ENCODE measurements at places on chromosomes 2 and 18.

- no peak for DNase-seq
Measured at GRCh38 chr18:48711651-48712486, 173.0 kb downstream of the CTIF start.

DNA sequence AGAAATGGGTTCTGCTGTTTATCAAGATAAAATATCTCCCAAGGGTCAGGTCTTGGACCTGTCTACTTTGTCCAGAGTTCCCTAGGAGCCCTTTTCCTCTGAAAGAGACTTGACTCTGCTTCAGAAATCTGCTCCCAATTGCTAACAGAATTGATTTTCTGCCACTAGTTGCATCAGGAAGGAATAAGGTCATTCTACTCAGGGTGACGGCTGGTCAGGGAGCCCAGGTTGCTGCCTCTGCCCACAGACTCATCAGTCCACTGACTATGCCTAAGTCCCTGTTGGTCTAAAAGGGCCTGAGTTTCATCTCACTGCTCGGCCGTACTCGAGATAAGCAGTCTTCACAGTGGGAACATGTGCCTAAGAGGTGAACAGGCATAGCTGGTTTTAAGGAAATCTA lies 61.2 kb downstream of the EVA1A start:
- DNase-seq, result no peak

GRCh38 chr18:43830947-43831346 lies 553.7 kb upstream of the SYT4 start:
- no peak for DNase-seq

GRCh38 chr2:143121957-143122356 lies 7.3 kb upstream of the ARHGAP15 start:
- DNase-seq, result no peak

DNA sequence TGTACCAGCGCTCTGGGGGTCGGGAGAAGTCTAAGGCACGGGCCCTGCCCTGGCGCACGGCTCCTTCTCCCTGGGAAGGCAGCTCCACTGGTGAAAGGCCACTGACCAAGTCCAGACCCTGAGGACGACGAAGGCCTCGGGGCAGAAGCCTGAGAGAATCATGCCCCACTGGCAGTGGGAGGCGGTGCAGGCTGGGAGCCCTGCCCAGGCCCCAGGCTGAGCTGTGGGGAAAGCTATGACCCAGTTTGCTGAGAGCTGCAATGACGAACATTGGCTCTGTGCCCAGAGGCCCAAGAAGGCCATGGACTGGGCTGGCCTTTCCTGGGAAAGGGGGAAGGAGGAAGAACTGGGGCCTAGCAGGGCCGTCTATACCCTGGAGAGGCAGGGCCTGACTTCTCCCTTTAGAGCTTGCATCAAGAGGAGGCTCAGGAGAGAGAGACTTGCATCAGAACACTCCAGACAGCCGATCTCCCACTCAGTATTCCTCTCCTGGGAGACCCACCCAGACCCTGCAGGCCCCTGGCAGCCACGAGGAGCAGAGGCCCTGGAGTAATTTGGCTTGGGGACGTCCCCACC lies 32.9 kb downstream of the HS1BP3 start:
- DNase-seq, result peak; percentile 91

GRCh38 chr2:59025157-59025757 lies 784.1 kb upstream of the FANCL start:
- no peak for DNase-seq

DNA sequence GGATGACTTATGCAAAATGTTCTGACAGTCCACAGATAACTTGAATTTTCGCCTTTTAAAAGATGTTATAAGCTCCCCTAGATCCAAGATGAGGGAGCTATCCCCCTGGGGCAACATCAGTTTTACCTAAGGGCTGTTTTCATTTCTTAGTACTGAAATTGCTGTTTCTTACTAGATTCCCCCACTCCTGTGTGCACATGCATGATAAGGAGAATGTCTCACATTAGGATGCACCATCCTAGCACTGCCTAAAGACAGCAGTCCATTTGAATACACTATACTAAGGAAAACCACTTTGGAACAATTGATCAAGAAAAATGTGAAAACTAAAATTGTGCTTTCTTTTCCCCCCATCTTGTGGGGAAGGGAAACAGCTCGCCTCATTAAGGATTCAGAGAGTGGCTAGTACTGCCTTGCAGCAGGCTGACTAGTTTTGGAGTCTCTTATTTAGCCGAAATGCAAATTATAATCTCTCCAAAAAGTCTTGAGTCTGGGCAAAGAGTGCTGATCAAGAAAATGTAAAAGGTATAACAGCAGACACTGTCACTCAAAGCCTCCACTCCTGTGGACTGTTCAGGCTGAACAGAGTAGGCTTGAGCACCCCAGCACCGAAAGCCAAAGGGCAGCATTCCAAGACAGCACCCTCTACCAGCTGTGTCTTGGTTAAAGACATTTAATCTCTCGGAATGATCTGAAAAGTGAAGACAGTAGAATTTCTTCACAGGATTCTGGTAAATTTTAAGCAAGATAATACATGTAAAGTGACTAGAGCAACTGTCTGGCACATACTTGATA lies 65.0 kb downstream of the ZNF385B start:
- DNase-seq, result no peak

GRCh38 chr2:122266636-122267035 lies 511.2 kb downstream of the TSN start:
- DNase-seq, result no peak

DNA sequence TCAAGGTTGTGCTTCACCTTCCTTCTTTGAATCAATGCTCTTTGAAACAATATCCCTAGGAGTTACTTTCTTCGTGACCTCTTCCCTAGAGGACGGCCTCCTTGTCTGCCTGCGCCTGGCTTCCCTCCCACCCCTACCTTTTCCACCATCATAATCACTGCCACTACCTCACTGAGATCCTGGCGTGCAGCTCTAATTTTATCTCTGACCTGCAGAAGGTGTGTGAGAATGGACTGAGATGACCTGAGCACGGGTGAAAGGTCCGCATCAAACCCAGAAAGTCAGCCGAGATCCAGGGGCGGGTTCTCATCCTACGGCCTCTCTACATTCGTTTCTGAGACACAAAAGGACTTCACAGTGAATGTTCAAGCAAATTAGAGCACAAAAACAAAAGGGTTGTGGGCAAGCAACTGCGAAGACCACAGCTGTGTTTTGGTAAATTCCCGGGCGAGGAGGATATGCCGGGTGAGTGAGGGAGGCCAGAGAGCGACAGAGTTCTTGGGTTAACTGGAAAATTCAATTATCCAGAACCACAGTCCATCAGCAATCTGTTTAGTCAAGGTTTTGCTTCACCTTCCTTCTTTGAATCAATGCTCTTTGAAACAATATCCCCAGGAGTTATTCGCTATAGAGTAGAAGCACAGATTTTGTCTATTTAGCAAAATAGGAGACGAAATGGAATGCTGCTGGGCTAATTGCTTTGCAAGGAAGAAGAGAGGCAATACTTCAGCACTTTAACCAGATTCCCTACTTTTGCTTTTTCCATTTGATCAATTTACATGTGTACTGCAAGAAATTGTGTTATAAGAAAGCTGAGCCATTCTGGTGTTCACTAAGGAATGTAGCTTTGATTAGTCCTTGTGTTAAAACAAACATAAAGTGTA lies 212.6 kb downstream of the ACKR3 start:
- no peak for DNase-seq
